ENCODE measurements at places on chromosomes 12 and 14.

GRCh38 chr12:52648012-52648550, 3.9 kb downstream of the KRT2 start:
- no peak for DNase-seq

DNA sequence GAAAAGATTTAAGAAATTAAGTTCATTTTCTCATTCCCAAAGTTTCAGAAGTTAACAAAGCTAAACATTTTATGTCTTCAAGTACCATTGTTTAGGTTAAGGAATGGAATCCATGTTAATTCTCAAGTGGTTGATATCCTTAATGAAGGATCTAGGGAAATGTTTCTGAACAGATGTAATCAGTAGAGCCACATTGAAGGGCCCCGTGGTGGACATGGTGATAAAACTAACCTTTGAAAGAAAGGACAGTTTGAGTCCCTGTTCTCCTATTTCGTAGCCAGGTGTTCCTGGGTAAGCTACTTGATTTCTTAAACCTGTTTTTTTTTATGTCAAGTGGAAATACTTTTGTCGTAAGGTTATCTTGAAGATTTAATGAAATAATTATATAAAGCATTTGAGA, 4.6 kb downstream of the PPM1A start:
- DNase-seq, result no peak

DNA sequence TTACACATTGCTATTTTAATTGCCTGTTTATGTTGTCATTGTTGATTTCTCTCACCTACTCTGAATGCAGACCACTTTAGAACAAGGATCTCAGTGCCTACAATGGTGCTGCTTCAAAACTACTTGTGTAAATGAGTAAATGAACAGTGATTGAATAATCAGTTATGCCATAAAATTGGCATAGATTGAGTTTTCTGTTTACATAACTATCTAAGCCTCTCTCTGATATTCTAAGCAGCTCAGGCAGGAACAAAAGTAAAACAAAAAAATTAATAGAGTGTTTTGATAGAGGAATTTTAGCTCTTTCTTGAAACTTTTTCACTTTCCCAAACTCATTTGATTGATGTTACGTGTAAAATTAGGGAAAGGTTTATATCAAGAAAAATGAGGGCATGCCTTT, 232.3 kb upstream of the KITLG start:
- DNase-seq, result no peak

GRCh38 chr12:26268841-26269561, 73.6 kb downstream of the SSPN start:
- DNase-seq, result no peak

DNA sequence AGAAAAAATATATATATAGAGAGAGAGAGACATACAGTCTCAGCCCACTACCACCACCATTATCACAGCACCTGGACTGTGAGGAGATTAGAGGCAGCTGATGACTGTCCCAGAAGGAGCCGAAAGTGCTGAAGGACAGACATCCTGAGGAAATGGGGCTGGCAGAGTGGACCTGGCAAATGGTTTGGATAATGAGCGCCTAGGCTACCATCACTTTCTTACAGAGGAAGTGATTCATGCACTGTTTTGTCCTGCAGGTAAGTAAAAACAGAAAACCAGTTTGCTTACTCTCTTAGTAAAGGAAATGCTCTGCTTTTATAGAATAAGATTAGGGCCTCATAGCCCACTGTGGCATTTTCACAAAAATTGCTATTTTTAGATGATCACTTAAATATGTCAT, 28.6 kb upstream of the DNM1L start:
- no peak for DNase-seq

DNA sequence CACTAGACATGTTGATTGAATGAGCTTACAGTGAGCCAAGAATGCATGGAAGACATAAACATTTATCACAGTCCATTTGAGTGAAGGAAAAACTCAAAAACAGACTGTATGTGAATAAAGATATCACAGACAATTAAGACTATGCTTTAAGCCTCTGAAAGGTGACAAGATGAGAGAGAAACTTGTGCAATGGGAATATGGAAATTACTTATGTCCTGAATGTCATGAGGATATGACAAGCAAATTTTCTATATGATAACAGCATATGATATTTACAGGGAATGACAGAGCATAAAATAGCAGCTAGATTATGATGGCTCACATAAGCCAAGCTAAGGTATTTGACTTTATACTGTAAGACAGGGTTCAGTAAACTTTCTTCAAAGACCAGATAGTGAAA, 1153.1 kb upstream of the USP15 start:
- DNase-seq, result no peak

DNA sequence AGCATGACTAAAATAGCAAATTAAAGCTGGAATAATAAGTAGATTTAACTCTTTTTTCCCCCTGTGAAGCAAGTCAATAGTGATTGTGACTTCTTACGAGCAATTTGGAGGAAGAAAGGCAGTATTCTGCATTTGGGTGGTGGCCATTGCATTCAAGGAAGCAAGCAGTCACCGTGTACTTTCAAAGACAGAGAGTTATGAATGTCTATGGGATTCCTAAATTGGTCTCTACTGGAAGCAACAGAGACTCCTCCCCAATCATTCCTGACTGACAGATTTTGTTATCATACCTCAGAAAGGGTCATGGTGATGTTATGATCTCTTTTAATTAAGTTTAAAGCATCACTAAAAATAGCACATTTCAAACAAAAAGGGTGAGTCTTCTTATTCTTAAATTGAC, 287.2 kb upstream of the KITLG start:
- DNase-seq, result no peak

GRCh38 chr12:108425238-108425795, 86.2 kb upstream of the CMKLR1 start:
- no peak for DNase-seq

DNA sequence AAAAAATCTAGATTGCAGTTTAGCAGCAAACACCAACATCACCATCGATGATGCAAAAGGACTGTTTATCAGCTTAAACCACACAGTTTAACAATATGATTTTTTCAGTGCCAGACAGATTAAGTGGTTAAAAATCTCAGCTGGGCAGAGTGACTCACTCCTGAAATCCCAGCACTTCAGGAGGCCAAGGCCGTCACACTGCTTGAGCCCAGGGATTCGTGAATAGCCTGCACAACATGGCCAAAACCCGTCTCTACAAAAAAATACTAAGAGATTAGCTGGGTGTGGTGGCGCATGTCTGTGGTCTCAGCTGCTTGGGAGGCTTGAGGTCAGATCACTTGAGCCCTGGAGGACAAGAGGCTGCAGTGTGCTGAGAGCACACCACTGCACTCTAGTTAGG, 8.9 kb downstream of the RSRC2 start:
- peak; percentile 89 for DNase-seq

DNA sequence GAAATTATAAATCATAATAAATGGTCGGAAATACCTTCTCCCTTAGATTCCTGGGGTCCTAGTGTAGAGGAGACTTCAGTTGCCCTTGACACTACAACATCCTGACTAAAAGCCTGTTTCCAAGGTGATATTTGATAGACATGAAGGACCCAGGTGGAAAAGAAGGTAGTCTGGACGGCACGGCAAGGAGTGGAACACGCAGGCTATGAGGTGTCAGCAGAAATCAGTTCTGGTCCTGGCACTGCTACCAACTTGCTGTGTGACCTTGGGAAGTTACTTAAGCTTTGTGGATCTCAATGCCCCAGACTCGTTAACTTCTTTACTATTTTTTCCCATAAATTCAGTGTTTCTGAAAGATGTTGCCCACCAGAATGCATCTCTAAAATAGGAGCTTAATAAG, 36.9 kb upstream of the BCL2L14 start:
- DNase-seq, result no peak

- DNase-seq, result no peak
These were observed 23.0 kb upstream of the GXYLT1 start for GRCh38 chr12:42167711-42168110.

DNA sequence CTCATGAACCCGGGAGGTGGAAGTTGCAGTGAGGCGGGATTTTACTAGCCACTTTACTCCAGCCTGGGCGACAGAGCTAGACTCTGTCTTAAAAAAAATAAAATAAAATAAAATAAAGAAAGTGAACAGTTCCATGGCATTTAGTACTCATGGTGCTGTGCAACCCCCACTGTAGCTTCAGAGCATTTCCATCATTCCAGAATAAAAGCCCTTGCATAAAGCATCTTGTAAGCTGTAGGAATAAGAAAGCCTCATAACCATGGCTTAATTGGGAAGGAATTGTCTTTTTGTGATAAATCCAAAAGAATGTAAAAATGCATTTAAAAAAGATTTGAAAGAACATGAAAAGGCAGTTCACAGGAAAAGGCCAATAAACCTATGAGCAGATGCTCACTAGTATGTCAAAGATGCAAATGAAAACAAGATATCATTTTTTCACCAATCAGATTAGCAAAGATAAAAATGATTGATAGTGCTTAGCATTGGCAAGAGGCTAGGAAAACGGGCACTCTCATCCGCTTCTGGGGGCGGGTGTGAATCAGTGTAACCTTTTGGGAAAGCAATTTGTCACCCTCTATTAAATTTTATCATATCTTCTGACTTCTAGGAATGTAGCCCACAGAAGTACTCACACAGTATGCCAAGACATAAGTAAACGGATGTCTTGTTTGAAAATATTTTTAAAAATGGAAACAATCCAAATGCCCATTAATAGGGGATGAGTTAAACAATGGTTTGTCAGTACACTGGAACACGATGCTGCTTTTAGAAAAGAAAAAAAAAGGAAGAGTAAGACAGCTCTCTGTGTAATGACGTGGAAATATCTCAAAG, 46.6 kb downstream of the CFAP251 start:
- peak; percentile 71 for DNase-seq

DNA sequence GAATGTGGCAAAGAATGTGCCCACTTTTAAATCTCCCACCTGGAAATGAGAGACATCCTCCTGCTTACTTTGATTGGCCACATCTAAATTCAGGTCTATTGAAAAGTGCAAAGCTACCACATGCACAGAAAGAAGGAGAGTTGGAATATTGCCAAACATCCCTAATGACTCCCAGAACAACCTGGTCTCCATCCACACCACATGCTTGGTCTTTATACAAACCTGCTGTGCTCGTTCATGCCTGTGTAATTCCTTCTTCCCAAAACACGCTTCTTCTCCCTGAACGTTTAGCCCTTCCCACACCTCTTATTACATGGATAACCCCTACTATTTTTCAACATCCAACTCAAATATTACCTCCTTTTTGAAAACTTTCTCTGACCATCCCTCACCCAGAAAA, 66.2 kb upstream of the BCL2L14 start:
- no peak for DNase-seq

DNA sequence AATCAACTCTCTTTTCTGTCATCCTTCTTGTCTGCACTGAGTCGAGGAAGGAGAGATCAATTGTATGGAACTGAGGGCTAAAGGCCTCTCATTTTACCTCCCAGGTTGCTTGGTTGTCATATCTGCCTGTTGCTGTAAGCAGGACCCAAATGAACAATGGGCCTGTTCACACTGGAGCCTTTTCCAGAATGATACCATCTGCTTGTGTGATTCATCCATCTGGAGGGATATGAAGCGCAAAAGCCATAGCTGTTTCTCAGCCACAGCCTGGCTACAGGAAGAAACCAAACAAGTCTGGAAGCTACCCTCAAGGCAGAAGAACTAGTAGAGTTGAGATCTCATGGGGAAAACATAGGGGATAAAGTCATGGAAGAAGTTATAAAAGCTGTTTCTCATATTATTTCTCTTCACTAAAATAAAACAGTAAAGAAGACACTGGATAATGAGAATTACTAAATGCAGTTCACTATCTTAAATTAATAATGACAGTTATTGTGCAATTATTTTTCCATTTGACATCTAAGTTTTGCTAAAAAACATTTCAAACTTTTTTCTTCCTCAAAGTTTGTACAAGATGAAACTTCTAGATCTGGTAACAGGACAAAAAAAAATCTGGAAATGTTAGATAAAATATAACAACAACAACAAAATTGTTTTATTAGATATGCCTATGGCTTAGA, 106.3 kb downstream of the SPTSSA start:
- DNase-seq, result peak; percentile 51

- DNase-seq, result peak; percentile 28
These were observed 9.3 kb upstream of the ESR2 start for GRCh38 chr14:64303471-64303917.

- no peak for DNase-seq
These were observed 976 bp downstream of the PEX5 start for GRCh38 chr12:7190268-7191055.

DNA sequence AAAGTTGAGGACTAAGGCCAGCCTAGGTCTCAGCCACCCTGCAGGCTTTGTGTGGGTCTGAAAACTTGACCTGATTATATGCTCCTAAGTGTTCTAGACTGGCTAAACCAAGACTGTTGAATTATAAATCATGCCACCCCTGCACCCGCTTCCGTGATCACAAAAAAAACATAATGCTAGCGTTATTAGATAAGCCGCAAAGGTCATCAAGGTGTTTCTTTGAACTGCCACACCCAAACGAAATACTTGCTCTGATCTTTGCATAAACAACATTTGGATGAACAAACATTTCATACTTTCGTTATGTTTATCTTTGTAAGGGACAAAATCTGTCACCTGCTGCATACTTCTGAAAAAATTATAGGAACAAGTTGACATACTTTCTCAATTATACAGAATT, 2.5 kb downstream of the SMCO2 start:
- DNase-seq, result no peak

DNA sequence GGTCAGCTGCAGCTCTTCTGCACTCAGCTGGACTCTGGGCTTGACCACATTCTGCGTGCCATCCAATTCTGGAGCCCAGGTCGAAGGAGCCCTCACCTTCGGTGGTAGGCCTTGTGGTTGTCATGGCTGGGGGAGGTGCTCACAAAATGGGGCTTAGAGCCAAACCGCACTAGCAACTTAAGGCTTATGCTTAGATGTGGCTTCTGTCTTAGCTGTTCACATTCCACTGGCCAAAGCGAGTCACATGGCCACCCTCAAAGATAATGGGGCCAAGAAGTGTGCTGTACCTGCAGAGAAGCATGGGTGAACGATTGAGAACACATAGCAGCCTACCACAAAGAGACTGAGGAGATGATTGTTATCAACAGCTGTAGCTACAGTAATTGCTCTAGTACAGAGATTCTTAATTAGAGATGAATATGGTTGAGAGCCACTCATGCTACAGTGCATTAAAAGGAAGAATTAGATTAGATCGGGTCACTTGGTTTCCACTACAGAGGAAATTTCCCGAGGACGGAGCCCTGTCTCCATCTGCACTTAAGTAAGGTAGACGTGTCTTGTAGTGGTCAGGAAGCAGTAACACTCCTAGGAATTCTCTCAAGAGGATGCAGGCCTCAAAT, 334.6 kb upstream of the FKBP4 start:
- no peak for DNase-seq

GRCh38 chr14:23043145-23043544, 1.1 kb downstream of the PSMB11 start:
- no peak for DNase-seq

- peak; percentile 36 for DNase-seq
These were observed 32.7 kb downstream of the DIP2B start for GRCh38 chr12:50537538-50537919.

All from GM04504 (cell line).